ENCODE measurements at places on chromosomes 7 and 10. TPM values are rescaled to one million over a fixed set of nuclear protein-coding genes. Genes with fewer than 3 reads are reported as not detected.

DNA sequence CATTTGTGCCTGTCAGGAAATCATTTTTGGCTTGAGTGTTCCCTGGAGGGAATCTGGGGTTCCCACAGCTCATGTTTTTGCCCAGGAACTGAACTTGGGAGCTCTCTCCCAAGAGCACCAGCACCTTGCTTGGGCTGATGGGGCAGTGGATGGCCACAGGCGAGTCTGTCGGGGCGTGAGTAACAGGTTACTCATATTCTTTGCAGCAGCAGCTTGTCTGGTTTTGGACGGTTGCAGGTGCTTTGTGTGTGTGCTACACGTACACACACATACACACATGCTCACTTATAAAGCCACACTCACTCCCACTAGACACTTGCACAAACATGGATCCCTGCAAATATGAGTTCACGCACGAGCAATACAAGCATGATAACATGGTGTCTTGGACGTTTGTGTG lies 2.9 kb upstream of the PALD1 start:
- no peak for DNase-seq

The EBLN1 gene
- not detected for total RNA-seq

GRCh38 chr10:72086466-72087391 lies 1.6 kb downstream of the SPOCK2 start:
- peak; percentile 85 for DNase-seq

The AOAH gene
- 4.7 TPM for total RNA-seq

DNA sequence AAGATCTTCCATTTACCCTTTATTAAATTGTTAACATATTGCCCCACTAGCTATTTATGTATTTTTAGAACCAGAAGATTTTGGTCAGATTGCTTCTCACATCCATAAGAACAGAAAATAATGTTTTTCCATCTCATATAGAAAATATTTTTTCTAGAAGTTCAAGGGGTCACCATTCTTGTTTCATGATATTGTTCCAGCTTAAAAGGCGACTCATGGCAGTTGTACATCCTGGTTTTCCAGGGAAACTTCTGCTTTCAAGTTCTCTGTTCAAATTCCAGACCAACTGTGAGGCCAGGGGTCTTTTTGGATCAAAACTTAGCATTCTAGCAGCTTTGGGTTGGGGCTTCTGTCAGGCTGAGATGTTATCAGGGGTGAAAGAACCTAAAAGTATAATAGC lies 84.4 kb downstream of the LRRC4 start:
- DNase-seq: no peak

- no peak for DNase-seq
Observed at GRCh38 chr10:132826524-132827422, 40.8 kb upstream of the NKX6-2 start.

The EN2 gene
- not detected for total RNA-seq

The RAMP3 gene
- total RNA-seq: not detected

The MYL7 gene
- not detected for total RNA-seq

GRCh38 chr10:132638130-132638515 lies 100.5 kb downstream of the INPP5A start:
- DNase-seq: no peak

DNA sequence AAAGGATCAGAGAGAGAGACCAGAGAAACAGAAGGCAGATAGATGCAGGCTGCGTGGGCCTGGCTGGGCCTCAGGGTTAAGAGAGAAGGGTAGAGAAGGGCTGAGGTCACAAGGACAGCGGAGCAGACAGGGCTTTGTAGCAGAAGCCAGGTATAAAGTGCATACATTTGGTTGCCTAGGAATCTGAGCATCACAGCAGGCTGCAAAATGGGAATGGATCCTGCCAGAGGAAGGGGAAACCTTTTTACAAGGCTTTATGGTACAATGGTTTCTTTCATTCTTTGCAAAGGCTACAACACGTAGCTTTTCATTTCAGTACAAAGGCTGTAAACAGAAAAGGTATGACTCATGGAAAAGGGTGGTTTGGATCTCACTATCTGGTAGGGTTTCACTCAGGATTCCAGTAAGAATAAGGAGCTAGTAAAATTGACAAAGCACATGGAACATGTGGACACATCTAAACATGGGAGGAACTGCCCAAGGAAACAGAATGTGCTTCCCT lies 275.1 kb downstream of the DOCK4 start:
- DNase-seq: no peak

The RARRES2 gene
- total RNA-seq: 0.46 TPM

DNA sequence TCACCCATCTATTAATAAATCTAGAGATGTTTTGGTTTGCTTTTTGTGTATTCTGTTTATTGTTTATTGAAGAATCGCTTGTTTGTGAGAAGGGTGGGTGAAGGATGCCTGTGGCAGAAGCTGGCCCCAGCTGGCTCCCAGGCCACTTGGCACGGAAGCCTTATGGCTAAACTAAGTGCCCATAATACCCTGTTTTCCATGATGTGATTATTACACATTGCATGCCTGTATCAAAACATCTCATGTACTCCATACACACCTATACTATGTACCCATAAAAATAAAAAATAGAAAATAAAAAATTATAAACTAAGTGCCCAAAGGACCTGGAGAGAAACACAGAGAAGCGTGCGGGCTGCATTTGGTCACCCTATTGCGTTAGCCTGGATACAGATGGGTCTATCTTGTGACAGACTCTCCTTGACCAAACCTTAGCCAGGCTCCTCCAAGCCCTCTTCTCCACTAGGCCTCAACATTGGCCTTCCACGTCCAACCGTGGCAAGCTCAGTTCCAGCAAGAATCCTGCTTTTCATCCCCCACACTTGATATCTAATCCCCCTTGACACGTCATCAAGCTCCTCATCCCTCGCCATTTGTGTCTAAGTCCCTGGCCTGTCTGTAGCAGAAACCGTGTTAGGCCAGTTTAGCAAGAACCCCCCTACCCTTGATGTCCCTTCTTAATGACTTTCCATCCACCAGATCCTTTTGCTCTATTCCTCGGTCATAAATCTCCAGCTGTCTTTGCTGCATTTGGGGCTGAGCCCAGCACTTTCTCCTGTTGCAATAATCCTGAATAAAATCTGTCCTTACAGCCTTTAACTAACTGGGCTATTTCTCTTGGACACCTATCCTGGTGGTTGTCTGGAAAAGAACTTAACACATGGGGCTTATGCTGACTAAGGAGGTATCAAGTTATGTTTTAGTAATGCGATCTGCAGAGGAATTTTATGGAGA lies 245.2 kb downstream of the TNS3 start:
- no peak for DNase-seq

GRCh38 chr7:91212582-91212981 lies 51.7 kb upstream of the FZD1 start:
- DNase-seq: no peak

DNA sequence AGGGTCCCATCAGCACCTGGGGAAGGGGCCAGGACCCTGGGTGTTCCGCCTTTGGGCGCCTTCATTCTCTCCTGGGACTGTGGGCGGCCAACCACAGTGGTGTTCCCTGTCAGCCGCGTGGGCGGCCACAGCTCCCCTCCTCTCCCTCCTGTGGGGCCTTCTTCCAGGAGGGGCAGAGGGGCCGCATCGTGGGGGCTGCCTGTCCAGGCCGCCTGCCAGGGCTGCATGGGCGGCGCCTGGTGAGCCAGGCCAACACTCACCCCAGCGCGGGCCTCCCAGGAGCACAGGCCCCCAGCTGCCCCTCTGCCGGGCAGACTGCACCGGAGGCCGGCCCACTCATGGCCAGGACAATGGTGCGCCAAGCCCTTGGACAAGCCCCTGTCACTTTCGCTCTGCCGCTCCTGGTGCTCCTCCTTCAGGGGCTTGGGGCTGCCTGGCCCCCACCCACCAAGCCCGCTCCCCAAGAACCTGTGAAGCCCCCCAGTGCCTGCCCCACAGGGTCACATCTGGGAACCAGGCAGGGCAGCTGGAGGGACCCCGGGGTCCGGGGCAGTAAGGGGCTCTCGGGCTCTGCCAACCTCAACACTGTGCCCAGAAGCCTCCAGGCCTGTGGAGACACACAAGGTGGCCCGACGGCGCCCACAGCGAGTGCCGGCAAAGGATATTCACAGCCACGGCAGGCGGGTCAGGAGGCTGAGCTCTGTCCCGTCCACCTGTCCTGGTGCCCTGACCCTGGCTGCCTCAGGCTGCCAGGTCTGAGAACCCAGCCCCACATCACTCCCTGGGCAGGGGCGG lies 42.8 kb downstream of the AP5Z1 start:
- DNase-seq: no peak

The ABI1 gene
- 78.3 TPM for total RNA-seq

- no peak for DNase-seq
Observed at GRCh38 chr10:90289037-90289436, 568.8 kb downstream of the HTR7 start.

GRCh38 chr7:51774178-51774577 lies 457.6 kb upstream of the COBL start:
- no peak for DNase-seq

DNA sequence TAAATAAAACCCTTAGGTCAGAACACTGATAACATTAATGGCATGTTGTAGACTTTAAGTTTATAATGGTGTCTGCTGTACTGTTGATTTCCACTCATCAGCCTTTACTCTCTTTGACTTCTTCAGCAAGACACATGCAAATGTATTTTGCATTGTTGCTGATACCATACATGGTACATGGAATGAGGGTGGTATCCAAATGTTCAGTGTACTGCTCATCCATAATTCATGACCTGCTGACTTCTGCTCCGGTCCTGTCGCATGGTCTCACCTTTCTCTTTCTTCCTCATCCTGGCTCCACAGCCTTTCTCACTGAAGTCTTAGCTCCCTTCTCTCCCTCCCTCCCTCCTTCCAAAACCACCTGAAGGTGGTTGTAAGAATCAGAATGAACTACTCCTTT lies 4.7 kb upstream of the CUBN start:
- no peak for DNase-seq

GRCh38 chr10:60331886-60332285 lies 57.8 kb downstream of the ANK3 start:
- no peak for DNase-seq

DNA sequence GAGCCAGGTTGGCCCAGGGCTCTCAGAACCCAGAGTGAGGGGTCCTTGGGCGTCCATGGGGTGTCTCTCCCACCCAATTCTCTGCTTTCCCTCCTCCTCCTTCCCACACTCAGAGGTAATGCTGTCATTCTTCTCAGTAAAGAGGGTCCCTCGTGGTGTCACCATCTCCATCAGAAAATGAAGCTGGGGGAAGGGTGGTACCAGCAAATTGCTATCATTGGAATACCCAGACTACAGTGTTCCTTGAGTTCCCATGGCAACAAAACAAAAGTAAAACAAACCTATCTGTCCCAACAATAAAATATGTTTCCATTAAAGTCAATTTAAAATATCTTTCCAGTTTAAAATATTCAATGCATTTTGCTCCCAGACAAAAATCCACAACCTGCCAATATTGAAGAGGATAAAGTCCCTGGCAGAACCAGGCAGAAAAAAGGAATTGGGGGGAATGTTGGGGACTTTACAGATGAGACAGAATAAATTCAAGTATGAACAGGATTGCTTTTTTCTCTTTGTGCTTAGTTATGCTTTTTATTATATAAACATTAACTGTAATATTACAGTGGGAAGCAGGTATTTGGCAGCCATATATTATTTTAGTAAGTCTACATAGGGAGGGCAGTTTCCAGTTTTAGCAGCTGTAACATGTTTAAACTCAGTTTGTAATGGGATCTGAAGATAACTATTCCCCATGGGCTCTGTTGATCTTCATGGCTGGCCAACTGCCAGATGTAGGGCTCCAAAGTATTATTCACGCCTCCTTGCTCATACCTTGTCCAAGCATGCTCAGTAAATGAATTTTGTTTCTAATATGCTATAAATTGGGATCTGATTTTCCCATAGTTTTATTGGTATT lies 182.1 kb downstream of the ARID5B start:
- peak; percentile 70 for DNase-seq

DNA sequence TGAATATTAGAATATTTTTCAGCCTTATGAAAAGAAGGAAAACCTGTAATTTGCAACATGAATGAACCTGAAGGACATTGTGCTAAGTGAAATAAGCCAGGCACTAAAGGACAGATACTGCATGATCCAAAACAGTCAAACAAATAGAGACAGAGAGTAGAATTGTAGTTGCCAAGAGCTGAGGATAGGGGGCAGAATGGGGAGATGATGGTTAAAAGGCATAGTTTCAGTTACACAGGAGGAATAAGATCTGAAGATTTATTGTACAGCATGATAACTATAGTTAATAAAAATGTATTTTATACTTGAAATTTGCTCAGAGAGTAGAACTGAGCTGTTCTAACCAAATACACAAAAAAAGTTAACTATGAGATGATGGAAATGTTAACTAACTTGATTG lies 149.0 kb upstream of the TMEM106B start:
- DNase-seq: no peak

GRCh38 chr10:7626283-7626682 lies 40.5 kb downstream of the ITIH5 start:
- DNase-seq: no peak

DNA sequence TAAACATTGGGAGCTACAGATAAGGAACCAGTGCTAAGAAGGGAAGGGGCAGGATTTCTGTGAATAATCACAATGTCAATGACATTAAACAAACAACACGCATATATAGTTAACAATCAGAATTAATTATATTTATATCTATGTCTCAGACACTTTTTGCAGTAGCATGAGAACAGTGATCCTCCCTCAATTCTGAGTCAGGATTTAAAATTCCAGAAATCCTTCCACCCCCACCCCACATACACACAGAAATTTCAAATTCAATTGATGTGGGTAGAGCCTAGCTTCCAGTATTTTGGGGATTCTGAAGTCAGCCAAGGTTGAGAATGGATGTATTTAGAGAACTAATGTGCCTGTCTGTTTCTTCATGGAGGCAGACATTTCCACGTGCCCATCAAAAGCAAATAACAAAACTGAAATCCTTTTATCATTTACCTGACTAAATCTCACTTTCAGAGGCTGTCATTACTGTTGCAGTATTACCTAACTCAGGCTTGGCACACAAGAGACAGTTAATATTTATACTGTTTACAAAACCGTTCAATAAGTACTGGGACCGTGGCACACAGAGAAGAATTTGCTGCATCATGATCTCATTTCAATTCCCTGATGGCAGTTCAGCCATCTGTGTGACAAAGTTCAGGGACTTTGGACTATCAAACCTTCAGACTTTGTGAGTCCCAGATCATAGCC lies 116.6 kb upstream of the PALS2 start:
- no peak for DNase-seq

DNA sequence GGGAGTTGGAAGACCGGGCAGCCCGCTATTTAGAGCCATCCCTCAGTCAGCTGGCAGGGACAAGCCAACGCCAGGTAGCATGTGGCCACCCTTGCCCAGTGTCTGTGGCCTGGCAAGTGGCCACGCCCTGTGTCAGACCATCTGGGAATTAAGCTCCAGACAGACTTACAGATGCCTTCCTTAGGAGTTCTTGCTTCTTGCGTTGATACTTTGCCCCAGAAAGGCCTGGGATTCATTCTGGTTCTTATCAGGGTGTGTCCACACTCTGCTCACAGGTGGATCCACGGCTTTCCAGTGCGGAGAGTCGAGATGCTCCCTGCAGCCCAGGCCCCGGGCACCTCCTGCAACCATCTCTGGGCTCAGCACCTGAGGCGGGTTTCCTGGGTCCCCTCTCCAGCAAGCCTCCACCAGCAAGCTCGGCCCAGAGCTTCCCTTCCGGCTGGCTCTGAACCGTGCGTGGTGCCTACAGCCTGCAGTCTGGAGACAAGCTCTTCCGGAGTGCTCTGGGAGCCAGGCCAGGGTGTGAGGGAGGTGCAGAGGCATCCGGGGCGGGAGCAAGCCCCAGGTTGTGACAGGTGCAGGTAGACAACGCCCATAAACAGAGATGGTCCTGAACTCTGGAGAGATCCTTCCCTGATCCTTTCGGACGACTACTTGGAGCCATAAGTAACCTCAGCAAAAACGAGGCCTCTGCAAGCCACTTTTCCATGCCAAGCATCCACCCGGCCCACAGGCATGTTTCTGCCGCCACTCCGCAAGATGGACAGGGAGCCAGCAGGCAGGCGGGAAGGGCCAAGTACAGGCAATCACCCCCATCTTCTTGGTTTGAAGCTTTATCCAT lies 32.3 kb upstream of the PPIF start:
- no peak for DNase-seq
